ENCODE measurements at places on chromosomes 7 and 10. TPM values are rescaled to one million over a fixed set of nuclear protein-coding genes. Genes with fewer than 3 reads are reported as not detected.

The TMED4 gene
- total RNA-seq, result 96.8 TPM

The TFPI2 gene
- total RNA-seq, result 417 TPM

The CTAGE4 gene
- 0.28 TPM for total RNA-seq

The NKX2-3 gene
- total RNA-seq, result not detected

The GIMAP4 gene
- total RNA-seq, result 0.56 TPM

The TMEM273 gene
- total RNA-seq, result 0.58 TPM

The C10orf143 gene
- 1.2 TPM for total RNA-seq

The PPP1R17 gene
- total RNA-seq, result not detected

The ALOX5 gene
- total RNA-seq, result 0.19 TPM

The EDRF1 gene
- 25.9 TPM for total RNA-seq

The UPF2 gene
- total RNA-seq, result 18.4 TPM

The ZNHIT1 gene
- 115 TPM for total RNA-seq

The SPDYE1 gene
- total RNA-seq, result not detected

The TMEM213 gene
- total RNA-seq, result not detected

The FOXL3 gene
- total RNA-seq, result not detected

The MYL7 gene
- not detected for total RNA-seq

The CPN1 gene
- total RNA-seq, result not detected

The SPDYE17 gene
- not detected for total RNA-seq

The ZNF736 gene
- 13.0 TPM for total RNA-seq

The AMPH gene
- 1.2 TPM for total RNA-seq

The NCF1 gene
- not detected for total RNA-seq

The SPDYE2 gene
- total RNA-seq, result not detected

The GOLGA7B gene
- not detected for total RNA-seq

The TSPAN12 gene
- 5.9 TPM for total RNA-seq

The CFAP46 gene
- under 0.01 TPM for total RNA-seq

The FAM20C gene
- 43.3 TPM for total RNA-seq

The ZNF425 gene
- 3.1 TPM for total RNA-seq

The CLRN3 gene
- not detected for total RNA-seq

The AGR3 gene
- not detected for total RNA-seq

The BTBD16 gene
- total RNA-seq, result under 0.01 TPM

The OPN1SW gene
- total RNA-seq, result not detected

The PKD1L1 gene
- total RNA-seq, result 0.28 TPM

The WAPL gene
- total RNA-seq, result 52.1 TPM

The CUZD1 gene
- 0.28 TPM for total RNA-seq

The SYCE1 gene
- 0.19 TPM for total RNA-seq

The CPVL gene
- total RNA-seq, result 0.58 TPM

The MSS51 gene
- 2.3 TPM for total RNA-seq

The ODAD2 gene
- total RNA-seq, result not detected

The ITGB8 gene
- 73.0 TPM for total RNA-seq

The MBL2 gene
- total RNA-seq, result not detected

The SFMBT2 gene
- 0.19 TPM for total RNA-seq

The SPDYE2B gene
- not detected for total RNA-seq

The PTPRZ1 gene
- total RNA-seq, result under 0.01 TPM

The CTNNA3 gene
- under 0.01 TPM for total RNA-seq

The ZNF853 gene
- total RNA-seq, result 0.19 TPM

The TEX47 gene
- not detected for total RNA-seq

The MGAM2 gene
- total RNA-seq, result not detected

The BLOC1S2 gene
- total RNA-seq, result 47.4 TPM

The CYP2C8 gene
- total RNA-seq, result not detected

The GSTO2 gene
- total RNA-seq, result 2.3 TPM

The ACHE gene
- total RNA-seq, result under 0.01 TPM

The CALCR gene
- not detected for total RNA-seq

The MMRN2 gene
- 9.0 TPM for total RNA-seq

The RNF32 gene
- total RNA-seq, result 0.77 TPM

The SEMA4G gene
- 0.38 TPM for total RNA-seq

The C1QL3 gene
- total RNA-seq, result not detected

All from regular cardiac myocyte (primary cell).